ENCODE measurements at places on chromosomes 12 and 14.

- no peak for DNase-seq
Measured at GRCh38 chr12:106442575-106442974, 85.0 kb downstream of the POLR3B start.

GRCh38 chr14:73785336-73785833, 66.2 kb upstream of the PTGR2 start:
- no peak for DNase-seq

DNA sequence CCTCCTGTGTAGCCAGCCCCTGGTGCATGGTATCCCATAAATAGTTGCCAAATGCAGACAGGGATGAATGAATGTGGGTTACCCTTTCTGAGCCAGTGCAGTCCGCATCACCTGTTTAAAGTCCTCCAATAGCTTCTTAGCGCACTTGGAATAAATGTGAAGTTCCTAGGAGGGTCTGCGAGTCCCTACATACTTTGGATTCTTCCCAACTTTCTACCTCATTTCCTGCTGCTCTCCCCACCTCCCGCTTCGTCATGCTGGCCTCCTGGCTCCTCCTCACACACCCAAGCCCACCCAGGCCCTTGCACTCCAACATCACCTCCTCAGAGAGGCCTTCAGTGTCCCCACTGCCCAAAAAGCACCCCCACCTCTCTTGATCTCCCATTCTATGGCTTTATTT, 17.7 kb downstream of the RFX4 start:
- DNase-seq = no peak

DNA sequence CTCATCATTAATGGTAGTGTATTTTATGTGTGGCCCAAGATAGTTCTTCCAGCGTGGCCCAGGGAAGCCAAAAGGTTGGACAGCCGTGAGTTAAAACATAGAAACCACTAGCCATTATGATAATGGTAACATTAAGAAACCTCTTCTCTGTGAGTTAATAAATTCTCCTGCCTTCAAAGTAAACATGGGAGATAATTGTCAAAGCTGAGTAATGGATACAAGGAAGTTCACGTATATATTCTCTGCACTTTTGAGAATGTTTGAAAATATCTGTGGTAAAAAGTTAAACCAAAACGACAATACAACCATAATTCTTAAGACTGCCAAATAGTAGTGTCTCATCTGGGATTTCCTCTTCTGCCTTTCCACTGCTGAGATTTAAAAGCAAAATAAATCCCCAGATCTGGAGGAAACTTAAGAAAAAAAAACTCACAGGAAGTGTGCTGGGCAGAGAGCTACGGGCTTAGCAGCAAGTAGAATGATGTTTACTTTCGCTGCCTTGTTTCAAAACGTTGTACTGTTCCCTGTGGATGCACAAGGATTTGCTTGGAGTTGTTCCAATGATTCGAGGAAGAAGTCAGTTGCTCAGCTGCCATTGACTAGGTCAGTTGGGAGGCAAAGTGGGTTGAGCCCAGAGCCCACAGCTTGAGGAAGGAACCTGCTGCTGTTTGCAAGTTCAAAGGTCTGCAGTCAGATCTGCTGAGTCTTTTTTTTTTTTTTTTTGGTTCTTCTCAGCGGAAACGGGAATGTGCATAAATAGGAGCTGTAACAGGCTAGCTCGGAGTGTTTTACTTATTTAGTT, 1.7 kb downstream of the TPCN1 start:
- no peak for DNase-seq

DNA sequence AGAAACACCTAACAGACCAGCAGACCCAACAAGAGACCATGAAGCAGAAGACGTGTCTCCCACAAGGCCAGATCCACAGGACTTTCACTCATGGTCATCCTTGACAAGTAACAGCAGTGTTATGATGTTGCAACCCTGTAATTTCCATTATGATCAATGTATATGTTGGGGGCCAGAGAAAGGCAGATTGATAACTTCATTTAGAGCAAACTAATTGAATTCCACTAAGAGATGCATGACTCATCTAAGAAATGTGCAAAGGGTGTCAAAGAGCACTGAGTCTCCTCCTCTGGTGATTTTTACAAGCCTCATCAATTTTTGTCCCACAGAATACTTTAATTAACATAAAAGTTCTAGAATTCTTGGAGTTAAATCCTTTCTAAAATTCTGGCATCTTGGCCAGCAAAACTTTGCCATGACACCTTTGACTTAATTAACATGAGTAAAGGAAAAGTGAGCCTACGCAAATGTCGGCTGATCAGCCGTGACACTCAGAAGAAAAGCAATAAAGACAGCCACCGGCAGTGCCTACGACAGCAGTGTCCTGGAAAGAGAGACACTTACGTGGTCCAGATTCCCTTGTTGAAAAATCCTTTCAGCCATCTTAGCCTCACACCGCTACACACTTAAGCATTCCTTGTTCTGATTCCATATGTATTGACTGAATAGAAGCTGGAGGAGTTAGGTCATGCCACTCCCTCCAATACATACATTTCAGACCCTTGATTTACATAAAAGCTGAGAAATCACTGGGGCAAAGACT, 370.2 kb upstream of the CCDC196 start:
- no peak for DNase-seq

- DNase-seq = no peak
Measured at GRCh38 chr14:80522411-80522810, 311.1 kb upstream of the DIO2 start.

GRCh38 chr14:94904636-94905035, 134.7 kb upstream of the GSC start:
- no peak for DNase-seq

DNA sequence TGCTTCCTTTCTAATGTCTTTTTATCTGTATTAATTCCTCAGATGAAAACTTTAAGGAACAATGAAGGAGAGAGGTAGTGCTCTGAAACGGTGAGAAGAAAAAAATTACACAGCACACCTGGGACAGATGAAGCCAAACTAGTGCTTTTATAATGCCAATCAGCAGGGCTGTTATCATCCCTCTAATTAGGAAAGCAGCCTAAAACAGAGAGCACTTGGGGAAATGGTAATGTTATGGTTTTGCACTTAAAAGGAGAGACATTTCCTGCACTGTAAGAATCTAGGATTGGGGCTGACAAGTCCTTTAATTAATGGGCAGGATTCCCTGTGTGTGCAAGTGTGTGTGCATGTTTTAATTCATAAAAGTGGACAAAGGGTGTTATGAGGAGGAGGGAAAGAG, 4.8 kb upstream of the LMO3 start:
- DNase-seq = no peak

DNA sequence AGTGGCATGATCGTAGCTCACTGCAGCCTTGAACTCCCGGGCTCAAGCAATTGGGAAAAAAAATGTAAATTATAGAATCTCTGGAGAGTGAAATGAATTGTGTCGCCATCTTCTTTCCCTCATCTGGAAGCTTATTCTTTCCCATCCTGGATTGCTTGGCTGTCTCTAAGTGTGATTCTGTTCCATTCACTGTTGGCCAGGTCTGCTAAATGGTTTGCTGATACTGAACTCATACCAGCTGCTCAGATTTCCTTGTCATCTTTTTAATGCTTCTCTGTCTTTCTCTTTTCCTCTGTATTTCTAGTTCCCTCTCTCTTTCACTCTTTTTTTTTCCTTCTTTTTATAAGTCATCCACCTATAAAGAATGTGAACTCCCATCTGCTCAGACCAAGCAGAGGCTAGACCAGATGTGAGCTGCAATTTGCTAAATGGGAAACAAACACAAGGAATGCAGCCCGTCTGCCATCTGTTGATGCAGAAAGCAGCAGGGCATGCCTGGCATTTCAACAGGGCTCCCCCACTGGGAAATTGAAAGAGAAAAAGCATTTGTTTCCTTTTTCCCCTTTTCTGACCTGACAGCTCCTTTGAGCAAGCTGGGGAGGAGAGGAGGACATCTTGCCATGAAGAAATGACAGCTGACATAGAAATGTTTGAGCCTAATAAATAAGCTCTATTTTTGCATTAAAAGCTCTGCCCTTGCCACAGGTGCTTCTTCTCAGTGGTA, 1823.6 kb upstream of the FLRT2 start:
- no peak for DNase-seq

GRCh38 chr12:110937104-110937641, 16.8 kb upstream of the MYL2 start:
- peak; percentile 46 for DNase-seq

DNA sequence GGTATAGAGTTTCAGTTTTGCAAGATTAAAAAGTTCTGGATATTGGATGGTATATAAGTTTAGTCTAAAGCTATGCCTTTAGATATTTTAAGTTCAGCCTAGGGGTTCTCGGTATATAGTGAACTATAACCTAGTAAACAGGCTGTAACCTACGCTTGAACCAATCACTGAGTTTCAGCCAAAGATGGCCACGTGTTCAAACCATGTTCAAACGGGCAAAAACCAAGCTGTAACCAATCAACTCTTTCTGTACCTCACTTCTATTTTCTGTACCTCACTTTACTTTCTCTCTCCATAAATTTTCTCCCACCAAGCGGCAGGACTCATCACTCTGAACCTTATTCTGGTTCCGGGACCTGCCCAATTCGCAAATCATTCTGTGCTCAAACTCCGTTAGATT, 1.4 kb downstream of the TMBIM4 start:
- DNase-seq = no peak

DNA sequence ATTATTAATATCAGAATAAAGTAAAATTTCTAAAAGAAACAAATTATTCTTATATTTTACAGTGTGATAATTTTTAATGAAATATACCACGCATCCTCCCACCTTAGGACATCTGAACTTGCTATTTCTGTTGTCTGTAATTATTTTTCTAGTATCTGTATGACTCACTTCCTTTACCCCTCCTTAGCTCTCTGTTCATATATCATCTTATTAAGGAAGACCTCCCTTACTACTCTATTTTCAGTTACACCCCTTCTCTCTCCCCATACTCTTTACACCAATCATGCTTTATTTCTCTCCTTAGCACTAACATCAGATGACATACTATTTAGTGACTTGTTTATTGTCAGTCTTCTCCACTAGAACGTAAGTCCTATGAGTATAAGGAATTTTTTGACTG, 34.2 kb upstream of the C12orf50 start:
- no peak for DNase-seq

DNA sequence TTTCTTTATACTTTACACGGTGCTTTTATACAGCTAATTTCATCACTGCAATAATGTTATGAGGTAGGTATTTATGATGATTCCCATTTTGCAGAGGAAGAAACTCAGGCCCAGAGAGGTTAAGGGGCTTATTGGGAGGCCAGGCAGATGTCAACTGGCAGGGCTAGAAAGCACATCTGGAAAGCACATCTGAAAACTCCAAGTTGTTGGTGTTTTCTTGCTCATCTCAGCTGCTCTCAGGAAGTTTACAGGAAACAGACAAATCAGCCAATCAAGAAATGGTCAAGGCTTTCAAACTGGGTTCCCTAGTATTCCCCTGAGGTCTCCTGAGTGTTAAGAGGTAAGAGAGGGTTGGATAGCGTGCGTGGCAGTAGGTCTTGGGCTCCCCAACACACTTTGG, 124.1 kb upstream of the MED13L start:
- no peak for DNase-seq

DNA sequence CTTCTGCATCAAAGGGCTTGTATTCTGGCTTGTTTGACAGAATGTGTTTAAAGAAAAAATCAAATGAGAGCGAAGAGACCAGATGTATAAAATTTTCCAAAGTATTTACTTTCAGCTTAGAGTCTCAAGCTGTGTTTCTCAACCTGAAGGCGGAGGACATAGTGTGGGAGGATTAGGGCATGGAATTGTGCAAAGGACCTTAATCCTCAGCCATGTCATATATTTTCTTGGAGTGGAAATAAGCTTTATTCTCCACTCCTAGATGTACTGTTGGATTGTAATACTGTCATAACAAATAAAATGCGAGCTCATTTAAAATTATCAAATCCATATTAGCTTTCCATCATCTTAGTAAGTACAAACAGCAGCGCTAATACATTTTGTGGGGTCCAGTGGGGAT, 154.0 kb downstream of the PAH start:
- DNase-seq = no peak

- DNase-seq = no peak
Measured at GRCh38 chr12:97513950-97514349, 51.3 kb downstream of the RMST start.

DNA sequence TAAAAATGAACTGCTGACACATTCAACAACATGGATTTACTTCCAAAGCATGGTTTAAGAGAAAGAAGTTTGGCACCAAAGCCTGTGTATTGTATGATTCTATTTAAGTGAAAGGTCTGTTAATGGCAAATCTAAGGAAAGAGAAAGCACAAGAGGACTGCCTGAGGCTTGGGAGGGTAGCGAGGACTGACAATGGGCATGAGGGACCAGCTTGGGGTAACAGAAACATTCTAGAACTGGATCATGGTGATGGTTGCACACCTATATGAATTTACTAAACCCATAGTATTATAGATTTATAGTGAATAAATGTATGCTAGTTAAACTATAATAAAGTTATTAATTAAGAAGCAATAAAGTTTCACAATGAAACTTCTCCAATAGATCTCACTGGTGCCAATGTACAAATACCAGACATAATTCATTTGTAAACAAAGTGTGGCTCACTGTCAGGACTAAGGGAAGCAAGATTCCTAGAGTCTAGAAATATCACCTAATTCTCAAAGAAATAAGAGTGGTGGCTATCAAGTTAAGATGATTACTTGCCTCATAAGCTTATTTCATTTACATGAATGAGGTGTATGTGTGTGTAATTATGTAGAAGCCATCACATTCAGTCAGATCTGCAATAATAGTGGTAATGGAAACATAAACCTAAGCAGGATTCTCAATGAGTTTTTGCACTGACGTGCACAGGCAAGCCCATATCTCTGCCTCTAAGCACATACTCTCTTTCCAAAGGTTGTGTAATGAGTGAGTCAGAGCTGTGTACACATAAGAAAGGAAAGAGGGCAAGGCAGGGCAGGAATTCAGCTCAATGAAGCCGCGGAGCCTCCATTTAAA, 353.4 kb downstream of the KCNH5 start:
- DNase-seq = no peak

GRCh38 chr12:2999265-2999841, 40.2 kb downstream of the TEAD4 start:
- no peak for DNase-seq

- no peak for DNase-seq
Measured at GRCh38 chr12:79326663-79327062, 364.1 kb downstream of the PAWR start.

DNA sequence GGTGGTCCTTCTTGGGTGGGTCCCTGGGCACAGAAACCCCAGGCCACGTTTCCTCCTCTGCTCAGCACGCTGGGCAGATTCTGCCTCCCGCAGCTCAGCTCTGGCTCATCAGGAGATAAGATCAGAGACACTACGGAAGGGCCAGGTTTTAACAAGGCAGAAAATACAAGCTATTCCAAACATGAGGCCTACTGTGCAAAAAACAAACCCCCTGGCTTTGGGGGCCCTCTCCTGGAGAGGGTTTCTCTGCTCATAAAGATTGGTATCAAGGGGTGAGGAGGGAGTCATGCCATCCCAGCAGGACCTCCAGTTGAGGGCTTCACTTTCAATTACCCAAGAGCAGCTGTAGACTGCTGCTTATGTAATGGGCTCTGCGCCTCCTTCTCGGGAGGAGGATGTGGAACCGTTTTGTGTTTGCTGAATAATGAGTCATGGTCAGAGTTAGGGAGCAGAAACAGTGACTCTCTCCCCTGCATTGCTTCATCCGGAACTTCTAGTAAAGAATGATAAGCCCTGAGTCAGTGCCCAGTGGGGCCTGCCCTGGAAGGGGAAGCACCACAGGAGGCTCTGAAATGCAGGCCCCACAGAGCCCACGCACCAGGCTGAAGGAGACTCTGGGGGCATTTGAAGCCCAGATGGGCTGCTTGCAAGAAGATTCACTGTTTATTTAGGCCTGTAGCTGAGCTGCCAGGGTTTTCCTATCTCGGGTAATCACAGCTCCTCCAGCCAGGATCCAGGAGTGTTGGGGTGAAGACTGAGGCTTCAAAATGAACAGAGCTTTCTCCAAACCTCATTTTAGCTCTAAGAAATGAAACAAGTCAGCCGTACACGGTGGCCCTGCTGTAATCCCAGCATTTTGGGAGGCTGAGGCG, 79.3 kb downstream of the SSPN start:
- peak; percentile 3 for DNase-seq
